NCI-H524 treated with DMSO at 0.1 percent for 48 hours (cell line): ENCODE measurements at places on chromosomes 3 and 15.
A peak's percentile ranks its signal among the peaks of the same experiment; 100 is the strongest.

DNA sequence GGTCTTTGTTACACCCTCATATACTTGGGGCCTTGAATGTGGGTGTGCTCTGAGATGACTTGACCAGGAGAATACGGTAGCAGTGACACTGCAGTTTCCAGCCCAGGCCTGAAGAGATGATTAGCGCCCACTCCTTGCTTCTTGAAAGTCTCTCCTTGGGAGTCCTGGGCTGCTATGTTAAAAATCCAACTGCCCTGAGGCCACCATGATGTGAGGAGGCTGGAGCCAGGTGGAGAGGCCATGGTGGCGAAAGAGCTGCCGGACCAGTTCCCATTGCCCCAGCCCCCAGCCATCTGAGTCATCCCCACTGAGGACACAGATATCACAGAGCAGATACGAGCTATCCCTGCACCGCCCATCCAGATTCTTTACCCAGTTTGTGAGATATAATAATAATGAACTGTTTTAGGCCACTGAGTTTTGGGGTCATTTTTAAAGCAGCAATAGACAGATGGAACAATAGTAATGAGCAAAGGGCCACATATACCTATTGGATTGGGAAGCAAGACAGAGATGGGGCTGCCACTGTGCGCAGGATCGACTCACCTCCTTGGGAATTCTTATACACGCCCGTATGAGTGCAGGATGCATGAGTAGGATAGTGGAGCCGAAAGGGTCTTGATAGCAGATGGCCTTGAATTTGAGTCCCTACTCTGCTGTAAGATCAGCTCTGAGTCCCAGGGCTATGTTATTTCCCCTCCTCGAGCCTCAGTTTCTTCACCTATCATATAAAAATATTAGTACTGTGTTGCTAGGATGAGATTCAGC lies 12.1 kb upstream of the GATA2 start:
- DNase-seq, result no peak

GRCh38 chr3:116211901-116212300 lies 233.4 kb downstream of the LSAMP start:
- DNase-seq, result no peak

- DNase-seq, result no peak
These were observed 149.2 kb upstream of the MITF start for GRCh38 chr3:69590111-69590510.

GRCh38 chr15:34719695-34720094 lies 35.1 kb downstream of the GJD2 start:
- DNase-seq, result no peak

- DNase-seq, result no peak
These were observed 78.8 kb upstream of the NSMCE3 start for GRCh38 chr15:29348336-29348914.

GRCh38 chr15:83582381-83582780 lies 71.5 kb upstream of the ADAMTSL3 start:
- no peak for DNase-seq

- DNase-seq, result no peak
These were observed 48.4 kb downstream of the SLC41A3 start for GRCh38 chr3:126035362-126036050.

- no peak for DNase-seq
These were observed 23.1 kb downstream of the PLA2G4F start for GRCh38 chr15:42133356-42133755.

DNA sequence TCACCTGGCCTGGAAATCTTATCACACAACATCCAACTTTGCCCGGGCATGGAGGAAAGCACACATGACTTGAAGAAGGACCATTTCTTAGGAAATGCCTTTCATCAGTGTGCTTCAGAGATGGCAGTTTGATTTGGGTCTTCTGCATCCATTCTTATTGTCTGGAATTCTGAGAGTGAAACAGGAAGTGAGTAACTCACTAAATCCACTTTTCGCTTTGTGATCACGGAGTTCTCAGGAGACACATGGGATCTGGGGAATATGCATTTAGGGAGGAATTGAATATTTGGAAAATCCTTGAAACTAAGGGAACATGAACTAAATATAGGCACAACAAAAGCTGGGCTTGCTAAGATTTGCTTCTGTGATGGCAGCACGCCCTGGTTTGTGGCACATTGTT lies 212.5 kb upstream of the FEZF2 start:
- DNase-seq, result no peak

GRCh38 chr3:53250453-53250852 lies 5.4 kb downstream of the TKT start:
- no peak for DNase-seq

DNA sequence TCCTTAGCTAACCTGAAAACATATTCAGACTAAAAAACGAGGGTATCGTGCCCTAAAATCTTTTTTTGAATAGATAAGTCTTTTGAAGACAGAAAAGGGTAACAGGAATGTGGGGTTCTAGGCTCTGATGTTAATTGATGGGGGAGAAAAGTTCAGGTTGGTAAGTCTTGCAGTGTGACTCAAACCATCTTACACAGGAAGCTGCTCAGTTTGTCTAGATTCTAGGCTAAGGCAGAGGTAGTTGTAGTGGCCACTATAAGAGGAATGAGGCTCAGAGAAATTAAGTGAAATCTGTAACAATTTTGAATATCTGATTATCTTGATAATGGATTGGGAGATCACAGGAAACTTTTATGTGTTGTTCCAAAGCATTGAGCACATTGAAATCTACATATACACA lies 267.9 kb downstream of the PDCD6IP start:
- no peak for DNase-seq

GRCh38 chr3:126261037-126261436 lies 80.7 kb upstream of the ALDH1L1 start:
- no peak for DNase-seq

GRCh38 chr15:69727121-69727924 lies 274.7 kb downstream of the RPLP1 start:
- no peak for DNase-seq

- no peak for DNase-seq
These were observed 14.2 kb downstream of the TMEM44 start for GRCh38 chr3:194618858-194619608.

DNA sequence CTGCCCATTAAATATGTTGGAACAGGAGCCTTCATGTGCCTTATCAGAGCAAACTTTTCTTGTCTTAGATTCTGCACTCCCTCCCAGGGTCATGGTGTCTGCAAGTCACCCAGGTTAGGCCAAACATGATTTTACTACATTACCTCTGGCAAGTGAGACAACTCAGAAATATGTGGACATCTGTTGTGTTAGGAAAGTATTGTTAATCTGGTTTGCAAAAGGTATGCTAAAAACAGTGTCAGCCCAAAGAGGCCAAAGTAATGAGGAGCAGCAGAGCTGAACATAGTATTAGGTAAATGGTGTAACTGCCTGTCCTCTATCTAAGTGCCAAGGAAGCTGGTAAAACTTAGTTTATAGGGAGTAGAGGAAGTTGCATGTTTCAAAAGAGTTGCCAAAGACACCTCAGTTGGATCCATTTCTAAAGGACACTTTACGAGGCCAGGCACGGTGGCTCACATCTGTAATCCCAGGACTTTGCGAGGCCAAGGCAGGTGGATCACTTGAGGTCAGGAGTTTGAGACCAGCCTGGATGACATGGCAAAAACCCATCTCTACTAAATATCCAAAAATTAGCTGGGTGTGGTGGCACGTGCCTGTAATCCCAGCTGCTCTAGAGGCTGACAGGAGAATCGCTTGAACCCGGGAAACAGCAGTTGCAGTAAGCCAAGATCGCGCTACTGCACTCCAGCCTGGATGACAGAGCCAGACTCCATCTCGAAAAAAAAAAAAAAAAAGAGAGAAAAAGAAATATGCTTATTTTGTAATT lies 22.5 kb upstream of the PPIB start:
- DNase-seq, result no peak

GRCh38 chr3:178480795-178481194 lies 55.4 kb upstream of the KCNMB2 start:
- DNase-seq, result no peak

- DNase-seq, result no peak
These were observed 237.1 kb downstream of the EBLN2 start for GRCh38 chr3:73298243-73299183.

- no peak for DNase-seq
These were observed 38.7 kb downstream of the ANP32A start for GRCh38 chr15:68781766-68782588.

- no peak for DNase-seq
These were observed 954 bp downstream of the CLDN11 start for GRCh38 chr3:170419557-170420087.

GRCh38 chr15:78715930-78716329 lies 74.9 kb upstream of the CHRNB4 start:
- DNase-seq, result no peak

DNA sequence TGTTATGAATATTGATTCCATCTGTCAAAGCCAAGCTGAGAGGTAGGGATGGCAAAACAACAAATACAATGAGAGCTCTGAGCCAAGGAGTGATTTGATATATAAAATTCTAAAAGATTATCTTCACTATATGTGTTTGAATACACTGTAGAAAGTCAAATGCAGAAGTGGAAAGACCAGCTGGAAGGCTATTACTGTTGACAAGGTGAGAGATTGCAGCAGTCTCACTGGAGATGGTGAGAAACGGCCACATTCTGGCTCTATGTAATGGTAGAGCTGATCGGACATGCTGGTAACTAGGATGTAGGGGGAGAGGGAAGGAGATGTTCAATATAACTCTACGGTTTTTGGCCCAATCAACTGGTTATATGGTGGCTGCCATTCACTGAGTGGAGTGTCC lies 434.2 kb upstream of the SUCLG2 start:
- no peak for DNase-seq

GRCh38 chr15:93413745-93414144 lies 324.7 kb upstream of the RGMA start:
- no peak for DNase-seq

- no peak for DNase-seq
These were observed 221.2 kb upstream of the CNTN6 start for GRCh38 chr3:871651-872050.

GRCh38 chr3:44093531-44093930 lies 148.2 kb upstream of the TOPAZ1 start:
- DNase-seq, result no peak

DNA sequence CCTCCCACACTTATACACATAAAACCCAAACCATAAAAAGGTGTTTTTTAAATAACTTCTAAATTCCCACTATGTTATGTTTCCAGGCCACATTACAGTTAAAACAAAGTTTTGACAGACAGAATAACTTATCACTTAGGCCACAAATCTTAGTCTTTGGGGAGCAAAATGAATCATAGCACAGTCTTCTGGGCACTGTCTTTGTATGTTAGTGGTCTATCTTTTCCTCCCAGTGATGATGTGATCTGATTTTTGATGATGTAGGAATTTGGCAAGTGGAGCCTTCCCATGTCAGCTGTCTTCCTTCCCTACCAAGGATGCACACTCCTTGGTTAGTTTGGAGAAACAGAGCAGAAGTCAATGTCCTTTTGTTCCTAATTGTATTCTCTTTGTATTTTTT lies 67.3 kb downstream of the THSD4 start:
- DNase-seq, result no peak

GRCh38 chr15:40702077-40702476 lies 7.1 kb downstream of the RAD51 start:
- DNase-seq, result no peak

- DNase-seq, result no peak
These were observed 43.7 kb downstream of the SRPRB start for GRCh38 chr3:133849346-133849745.

DNA sequence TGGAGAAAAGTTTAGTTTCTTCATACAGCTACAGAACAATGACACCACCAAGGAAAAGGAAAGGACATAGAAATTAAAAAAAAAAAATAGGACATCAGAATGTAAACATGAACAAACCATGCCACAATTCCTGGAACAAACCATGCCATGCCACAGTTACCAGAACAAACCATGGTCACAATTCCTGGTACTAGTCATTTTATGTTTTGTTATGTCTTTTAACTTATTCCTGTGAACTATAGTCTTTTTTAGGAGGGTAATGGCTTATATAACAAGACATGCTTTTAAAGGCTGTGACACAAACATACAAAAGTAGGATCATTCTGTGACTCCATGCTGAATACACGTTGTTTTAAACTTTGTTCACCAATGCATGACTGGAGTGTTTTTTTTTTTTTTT lies 42.8 kb downstream of the CD47 start:
- no peak for DNase-seq

GRCh38 chr15:57792724-57793449 lies 86.4 kb downstream of the POLR2M start:
- peak; percentile 80 for DNase-seq

DNA sequence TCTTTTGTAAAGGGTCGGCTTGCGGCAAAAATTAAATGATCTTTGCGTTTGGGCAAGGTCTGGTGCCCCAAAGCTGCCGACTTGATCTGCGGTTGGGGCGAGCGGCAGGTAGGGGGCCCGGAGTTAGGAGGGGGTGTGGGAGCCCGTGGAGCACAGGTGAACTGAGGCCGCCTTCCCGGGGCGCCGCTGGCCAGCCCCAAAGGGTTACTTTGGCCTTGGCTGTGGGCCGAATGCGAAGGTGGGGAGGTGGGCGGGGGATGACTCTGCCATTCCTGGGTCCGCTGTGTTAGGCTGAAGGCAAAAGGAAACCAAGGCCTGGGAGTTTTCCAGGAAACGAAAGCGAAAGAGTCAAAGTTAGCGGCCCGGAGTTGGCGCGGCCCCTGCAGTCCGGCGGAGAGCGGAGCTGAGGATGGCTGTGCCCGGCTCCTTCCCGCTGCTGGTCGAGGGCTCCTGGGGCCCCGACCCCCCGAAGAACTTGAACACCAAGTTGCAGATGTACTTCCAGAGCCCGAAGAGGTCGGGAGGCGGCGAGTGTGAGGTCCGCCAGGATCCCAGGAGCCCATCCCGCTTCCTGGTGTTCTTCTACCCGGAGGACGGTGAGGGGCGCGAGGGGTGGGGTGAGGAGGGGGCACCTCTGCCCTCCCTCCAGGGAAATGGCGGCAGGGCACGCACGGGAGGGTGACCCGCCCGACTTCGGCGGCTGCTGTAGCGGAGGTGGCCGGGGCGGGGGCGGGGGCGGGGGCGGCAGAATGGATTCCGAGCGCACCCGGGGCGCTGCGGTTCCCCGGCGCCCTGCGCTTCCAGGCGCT lies at the start of gene PARP14:
PARP14 (plus strand) TSS at position 365 of the 809 bp plus-strand sequence; CDS start at position 410, 45 bp downstream.
- DNase-seq, result no peak

DNA sequence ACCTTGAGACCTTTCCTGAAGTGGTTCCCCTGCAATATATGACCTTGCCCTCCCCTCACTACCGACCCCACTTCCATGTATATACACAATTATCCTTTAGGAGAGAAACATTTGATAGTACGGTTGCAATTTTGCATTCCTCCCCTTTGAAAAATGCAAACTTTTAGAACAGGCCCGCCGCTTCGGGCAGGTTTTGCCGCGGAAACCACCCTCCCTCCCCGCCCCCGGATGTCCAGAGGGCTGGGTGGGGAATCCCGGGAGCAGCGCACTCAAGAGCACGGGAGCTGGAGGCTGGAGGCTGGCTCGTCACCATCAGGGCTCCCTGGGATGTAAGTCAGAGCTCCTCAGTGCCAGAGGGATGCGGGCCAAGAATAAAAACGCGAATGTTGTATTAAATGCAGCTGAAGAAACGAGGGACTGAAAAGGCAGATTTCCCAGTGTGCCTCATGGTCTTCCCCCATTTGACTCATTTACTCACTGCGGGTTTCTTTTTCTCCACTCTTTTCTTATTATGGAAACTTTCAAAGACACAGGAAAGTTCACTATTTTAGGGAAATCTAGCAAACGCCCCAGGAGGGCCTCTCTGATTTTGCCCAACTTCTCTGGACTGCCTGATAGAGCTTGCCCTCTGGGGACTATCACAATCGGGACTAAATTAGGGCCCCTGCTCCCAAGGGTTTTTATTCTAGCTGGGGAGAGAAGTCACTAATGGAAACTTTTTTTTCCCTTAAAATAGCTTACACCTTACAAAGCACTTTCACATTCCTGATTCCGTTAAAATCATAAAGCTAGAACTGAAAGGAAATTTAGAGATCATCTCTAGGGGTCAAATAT lies 2.9 kb upstream of the USP3 start:
- no peak for DNase-seq

- DNase-seq, result no peak
These were observed 31.1 kb downstream of the AGTR1 start for GRCh38 chr3:148728753-148729152.
